ENCODE measurements at places on chromosomes 2 and 18.

DNA sequence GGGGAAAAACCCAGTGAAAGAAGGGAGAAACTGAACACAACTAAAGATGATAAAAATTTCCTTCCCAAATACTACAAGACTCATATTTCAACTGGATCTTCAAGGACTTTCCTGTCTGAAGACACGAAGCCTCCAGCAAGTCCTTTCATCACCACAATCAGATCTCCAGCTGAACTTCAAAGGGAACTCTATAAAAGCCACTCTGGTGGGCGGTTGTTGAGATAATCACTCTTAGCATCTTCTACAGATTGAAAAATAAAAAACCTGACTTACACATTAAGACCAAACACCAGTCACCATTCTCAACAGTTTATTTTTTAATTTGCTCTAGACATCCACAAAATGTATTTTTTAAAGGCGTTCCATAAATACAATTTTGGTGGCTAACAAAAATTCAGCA lies 4.4 kb downstream of the REV1 start:
- no peak for DNase-seq

DNA sequence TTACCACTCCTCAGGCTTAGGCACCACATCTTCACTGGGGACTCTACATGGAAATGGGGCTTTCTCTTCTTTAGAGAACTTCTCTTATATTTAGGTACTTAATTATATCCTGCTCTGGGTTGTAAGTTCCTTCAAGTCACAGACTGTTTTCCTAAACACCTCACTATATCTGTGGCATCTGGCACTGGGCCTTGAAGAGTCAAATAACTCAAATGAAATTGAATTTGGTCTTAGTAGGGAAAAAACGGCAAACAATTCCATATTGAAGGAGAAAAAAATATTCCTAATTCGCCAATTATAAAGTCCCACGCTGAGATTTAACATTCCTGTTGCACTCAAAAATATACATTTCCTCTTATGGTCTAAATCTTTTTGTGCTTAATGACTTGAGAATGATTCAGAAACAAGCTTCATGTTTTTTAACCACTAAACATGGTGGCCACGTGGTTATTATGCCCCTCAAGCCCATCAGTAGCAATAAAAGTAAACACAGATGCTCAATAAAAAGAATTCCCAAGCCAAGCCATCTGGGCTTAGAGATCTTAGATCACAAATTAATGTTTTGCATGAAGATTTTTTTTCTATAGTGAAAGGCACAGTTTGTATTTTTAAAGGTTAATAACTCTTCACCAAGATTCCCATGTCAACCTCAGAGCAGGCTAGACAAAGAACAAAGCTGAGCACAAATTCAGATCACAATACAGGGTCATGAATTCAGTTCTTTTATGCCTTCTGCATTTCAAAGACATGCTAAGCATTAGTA lies 105.5 kb upstream of the SYT4 start:
- no peak for DNase-seq

DNA sequence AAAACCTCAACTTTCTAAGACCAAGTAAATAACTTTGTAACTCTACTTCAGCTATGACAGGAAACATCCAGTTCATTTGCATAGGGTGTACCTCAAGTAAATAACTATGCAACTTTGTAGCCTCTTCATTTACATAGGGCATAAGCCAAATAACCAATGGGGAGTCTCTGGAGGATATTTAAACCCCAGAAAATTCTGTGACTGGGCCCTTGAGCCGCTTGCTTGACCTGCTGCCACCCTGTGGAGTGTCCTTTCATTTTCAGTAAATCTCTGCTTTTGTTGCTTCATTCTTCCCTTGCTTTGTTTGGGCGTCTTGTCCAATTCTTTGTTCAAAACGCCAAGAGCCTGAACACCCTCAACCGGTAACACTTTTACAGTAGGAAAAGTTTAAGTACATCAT lies 1112.7 kb upstream of the NRXN1 start:
- DNase-seq, result no peak

GRCh38 chr2:123073956-123074355 lies 951.1 kb upstream of the CNTNAP5 start:
- DNase-seq, result no peak

DNA sequence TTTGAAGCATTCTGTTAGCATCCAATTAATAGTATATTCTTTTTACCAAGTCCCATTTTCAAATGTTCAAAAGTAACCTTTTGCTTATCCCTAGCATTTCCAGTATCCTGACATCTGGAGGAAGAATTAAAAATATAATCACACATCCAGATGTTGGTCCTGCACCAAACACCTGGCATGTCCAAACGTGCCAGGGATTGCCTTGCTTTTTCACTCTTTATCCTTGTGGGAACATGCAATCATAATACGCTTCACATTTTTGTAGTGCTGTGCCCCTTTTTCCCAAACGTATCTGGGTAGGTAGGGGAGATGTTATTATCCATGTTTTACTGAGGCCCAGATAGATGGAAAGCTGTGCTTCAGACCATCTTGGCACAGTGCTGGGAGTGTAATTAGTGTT lies 133.0 kb downstream of the TPGS2 start:
- DNase-seq, result no peak

- DNase-seq, result no peak
These were observed 123.5 kb downstream of the LAMA3 start for GRCh38 chr18:23812546-23813440.

DNA sequence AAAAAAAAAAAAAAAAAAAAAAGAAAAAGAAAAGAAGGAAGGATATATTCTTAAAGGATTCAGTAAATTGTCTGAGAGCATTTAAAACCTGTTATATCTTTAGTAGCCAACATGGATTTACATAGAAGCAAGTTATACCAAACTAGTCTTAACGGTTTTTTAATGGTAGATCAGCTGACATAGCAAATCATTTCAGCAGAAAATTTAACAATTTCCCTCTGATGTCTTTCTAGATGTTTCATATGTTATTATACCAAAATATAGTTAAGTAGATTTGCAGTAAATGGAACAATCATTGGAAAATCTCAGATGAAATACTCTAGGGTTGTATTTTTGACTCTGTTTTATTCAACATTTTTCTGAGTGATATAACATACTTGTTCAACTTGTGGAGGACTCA lies 72.9 kb downstream of the BABAM2 start:
- no peak for DNase-seq

- DNase-seq, result no peak
These were observed 18.7 kb upstream of the ODC1 start for GRCh38 chr2:10466801-10467200.

GRCh38 chr2:143716522-143716921 lies 587.3 kb downstream of the ARHGAP15 start:
- no peak for DNase-seq

- no peak for DNase-seq
These were observed 656.4 kb downstream of the MBD2 start for GRCh38 chr18:53567929-53568574.

- no peak for DNase-seq
These were observed 66.2 kb upstream of the LCLAT1 start for GRCh38 chr2:30380824-30381223.

- DNase-seq, result no peak
These were observed 84.2 kb upstream of the FAM136A start for GRCh38 chr2:70385966-70386595.

DNA sequence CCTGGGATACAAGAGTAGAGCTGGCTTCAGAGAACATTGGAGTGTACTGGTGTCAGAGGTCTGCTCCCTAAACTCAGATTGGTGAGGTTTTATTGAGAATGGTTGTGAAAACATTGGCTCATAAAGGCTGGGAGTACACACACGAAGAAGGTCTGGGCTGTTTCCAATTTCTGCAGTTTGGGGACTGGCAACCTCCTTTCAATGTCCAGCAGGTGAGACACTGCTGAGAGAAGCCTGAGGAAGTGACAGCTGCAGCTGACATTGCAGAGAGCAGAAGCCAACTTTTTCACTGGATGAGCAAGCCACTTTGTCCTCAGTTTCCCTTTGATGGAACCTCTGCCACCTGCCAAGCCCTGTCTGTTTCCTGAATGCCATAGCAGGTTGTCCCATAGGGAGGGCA lies 346.6 kb upstream of the SPRED2 start:
- no peak for DNase-seq

DNA sequence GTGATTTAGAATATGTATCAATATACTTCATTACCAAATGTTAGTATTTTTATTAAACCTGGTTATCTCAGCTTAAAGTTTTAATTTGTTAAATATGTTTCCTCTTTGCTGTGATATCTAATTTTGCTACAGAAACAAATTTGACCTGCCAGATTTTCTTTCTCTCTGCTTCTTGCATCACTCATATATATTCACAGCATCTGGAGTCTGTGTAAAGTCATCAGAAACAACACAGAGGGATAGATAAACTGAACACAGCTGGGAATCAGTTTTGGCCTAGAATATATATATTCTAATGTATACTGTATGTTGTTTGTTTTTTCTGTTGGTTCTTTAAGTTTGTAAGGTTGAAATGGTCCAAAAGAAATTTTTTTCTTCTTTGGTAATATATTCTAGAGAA lies 8.5 kb downstream of the PSMD14 start:
- DNase-seq, result no peak

- no peak for DNase-seq
These were observed 4.1 kb upstream of the TMEM177 start for GRCh38 chr2:119674711-119675500.

DNA sequence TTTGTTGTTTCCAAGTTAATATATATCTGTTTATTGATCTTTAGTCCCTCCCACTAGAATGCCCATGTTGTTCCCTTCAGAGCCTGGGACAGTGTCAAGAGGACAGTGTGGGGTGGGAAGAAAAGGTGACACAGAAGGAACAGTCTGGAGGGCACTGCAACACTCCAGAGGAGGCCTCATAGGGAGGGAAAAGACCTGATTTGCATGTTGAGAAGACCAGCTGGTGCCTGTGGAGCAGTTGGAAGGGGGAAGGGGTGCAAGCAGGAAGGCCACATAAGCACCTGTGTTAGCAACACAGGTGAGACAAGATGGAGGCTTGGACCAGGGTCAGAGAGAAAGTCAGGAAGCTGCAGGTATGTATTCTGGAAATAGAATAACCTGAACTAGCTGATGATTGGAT lies 48.1 kb upstream of the FHOD3 start:
- no peak for DNase-seq

- DNase-seq, result no peak
These were observed 91.3 kb downstream of the FAM117B start for GRCh38 chr2:202726070-202726469.

DNA sequence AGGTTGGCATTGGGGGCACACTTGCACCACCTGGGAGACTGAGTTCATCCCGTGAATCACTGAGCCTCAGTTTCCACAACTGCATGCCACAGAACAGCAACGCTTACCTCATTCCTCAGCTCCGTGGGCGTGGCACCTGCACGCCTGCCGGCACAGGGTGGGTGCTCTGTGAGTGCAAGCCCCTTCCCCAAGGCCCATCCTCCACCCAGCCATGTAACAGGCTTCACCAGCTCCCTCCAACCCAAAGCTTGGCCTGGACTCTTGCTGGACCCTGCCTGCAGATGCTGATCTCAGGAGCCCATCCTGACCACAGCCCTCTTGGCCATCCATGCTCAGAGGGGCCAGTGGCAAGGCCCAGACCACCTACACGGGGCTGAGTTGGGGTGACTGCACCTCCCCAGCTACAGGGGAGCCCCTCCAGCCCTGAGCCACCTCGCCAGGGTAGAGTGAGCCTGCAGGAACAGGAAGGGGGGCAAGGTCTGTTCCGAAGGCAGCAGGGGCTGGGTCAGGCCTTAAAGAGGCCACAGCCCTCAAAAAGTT lies 1.8 kb downstream of the PRLH start:
- DNase-seq, result no peak

DNA sequence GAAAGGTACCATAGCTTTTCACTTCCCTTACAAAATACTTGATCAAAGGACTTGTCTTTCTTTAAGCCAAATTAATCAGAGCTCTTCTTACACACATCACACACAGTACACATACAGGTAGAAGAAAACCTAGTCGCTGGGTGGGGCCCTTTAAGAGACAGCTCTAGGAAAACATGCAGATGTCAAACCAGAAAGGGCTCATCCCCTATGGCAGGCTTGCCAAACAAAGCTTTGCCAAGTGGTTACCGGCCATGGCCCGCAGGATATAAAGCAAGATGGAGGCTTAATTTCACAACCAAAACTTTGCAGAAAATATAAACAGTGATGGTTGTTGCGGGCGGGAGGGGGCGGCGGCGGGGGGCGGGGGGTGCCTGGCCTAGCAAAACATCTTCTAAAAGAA lies 2156.0 kb upstream of the PIK3C3 start:
- DNase-seq, result no peak

GRCh38 chr2:62803961-62804360 lies 98.4 kb downstream of the EHBP1 start:
- no peak for DNase-seq
